ENCODE measurements at places on chromosomes 2 and 18.

DNA sequence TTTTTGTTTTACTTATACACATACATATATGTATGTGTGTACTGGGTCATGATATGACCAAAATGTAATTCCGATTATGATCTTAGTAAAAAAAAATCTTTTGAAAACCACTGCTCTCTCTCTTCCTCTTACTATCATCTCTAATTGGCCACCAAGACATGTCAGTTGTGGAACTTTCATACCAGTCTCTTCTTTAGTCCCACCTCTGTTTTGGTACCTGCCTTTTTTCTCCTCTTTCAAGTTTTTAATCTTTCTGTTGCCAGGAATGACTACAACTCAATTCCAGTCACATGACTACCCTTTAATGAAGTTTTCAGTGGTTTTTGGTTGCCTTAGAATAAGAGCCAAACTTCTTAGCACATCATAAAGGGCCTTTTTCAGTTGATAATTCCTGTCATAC is 17.1 kb downstream of the RBM44 start:
- no peak for DNase-seq

GRCh38 chr2:202108345-202108744 is 35.3 kb downstream of the KIAA2012 start:
- DNase-seq = no peak

DNA sequence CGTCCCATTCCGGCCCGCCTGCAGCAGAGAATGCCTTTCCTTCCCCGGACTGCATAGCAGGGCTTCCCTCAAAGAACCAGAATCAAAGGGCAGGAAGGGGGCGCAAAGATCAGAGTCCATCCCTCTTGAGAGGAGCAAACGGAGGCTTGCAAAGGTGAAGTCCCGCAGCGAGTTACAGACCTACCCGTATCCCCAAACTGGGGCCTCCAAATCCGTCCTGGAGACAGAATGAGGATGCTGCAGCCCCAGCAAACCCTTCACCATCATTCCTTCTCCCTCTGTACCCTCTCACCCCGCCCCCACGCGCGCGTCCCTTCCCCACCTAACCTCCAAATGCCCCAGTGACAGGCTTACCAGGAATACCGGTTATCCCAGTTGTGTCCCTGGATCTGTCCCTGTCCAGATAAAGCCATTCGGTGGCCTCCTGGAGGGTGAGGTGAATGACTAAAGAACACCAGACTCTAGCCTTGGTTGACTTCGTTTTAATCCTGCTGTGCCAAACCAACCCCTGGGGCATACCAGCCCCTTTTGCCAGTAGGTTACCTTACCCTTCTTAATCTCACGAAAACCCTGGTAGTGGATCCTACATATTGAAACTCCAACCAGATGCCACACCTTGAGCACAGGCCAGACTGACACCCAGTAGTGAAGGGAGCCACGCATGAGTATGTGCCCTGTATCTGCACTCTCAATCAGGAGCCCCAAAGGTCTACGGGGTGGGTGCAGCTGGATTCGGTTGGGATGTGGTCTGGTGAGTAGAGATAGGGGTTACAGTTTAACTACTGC is 961 bp upstream of the SLC40A1 start:
- peak; percentile 2 for DNase-seq

DNA sequence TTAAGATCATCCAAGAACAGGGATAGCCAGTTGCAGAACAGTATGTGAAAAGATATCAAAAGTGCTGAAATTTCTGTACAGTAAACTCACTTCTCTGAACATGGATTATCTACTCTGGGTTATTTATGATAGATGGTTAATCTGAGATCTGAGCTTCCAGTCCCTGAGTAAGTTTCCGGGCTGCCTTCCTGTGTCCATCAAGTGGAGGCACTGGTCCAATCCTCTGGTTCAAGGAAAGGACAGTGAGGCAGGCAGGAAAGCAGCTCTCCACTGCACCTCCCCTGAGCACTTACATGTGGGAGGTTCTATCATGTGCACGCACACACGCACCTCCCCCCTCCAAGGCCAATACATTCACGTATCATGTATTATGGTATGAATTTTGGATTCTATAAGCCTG is 32.5 kb downstream of the GPR45 start:
- DNase-seq = no peak

GRCh38 chr18:47108373-47108772 is 41.9 kb downstream of the HDHD2 start:
- no peak for DNase-seq

DNA sequence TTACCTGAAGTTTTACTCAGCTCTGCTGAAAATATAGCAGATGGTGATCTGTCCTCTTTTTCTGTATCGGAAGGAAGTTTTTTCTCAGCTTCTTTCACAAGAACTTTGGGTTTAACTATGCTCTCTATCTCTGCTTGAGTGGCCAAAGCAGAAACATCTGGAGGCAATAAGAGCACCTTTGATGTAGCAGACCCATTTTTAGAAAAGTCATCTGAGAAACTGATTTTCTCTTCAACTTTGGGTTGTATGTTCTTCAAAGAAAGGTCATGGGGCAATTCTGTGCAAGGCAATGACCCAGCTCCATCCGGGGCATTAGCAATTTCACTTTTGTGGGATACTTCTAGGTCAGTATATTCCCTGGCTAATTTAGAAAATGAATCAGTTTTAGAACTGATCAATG is 25.2 kb downstream of the RTN4 start:
- peak; percentile 5 for DNase-seq

GRCh38 chr2:79009388-79009787 is 16.1 kb upstream of the REG3G start:
- no peak for DNase-seq

DNA sequence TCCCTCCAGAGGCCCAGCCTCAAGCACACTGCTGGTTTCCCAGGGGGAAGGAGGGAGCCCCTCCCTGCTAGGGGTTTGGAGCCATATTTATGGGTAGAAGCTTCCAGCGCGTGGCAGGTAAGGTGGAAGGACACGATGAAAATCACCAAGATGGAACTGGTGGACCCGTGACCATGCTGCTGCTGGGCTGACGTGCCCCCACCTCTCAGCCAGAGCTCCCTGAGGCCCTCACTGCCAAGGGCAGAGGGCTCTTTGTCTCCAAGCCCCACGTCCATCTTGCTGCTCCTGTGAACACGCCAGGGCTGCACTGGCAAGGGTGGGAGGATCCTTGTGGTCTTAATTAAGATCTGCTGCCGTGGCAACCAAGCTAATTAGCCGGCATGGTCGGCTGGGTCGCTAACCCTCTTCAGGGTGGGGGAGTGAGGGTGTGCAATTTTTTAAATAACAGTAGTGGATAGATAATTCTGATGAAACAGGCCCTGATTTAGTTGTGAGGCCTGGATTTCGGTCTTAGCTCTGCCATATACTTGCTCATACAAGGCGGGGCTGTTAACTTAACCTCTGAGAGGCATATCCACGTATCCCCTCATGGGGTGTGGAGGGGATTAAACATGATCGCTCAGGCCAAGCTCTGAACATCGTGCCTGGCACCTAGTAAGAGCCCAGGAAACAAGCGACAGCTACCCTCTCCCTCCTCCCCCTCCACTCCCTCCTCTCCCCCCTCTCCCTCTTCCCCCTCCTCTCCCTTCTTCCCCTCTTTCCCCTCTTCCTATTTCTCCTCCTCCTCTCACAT is 232.8 kb downstream of the CELF4 start:
- DNase-seq = no peak

GRCh38 chr18:51135364-51135763 is 62.1 kb downstream of the MEX3C start:
- DNase-seq = no peak
